GM18507 (cell line): ENCODE measurements at places on chromosomes 4 and X.
A peak's percentile ranks its signal among the peaks of the same experiment; 100 is the strongest.

GRCh38 chrX:153827016-153827415 is 3.3 kb downstream of the PDZD4 start:
- DNase-seq: no peak

- DNase-seq: no peak
These were observed 112.2 kb upstream of the PJA1 start for GRCh38 chrX:69277369-69277990.

- DNase-seq: no peak
These were observed 23.0 kb downstream of the KLB start for GRCh38 chr4:39429476-39430334.

GRCh38 chrX:130095249-130096030 is 14.9 kb downstream of the ELF4 start:
- DNase-seq: no peak

- DNase-seq: no peak
These were observed 210.8 kb downstream of the ARHGAP10 start for GRCh38 chr4:147942729-147943128.

- no peak for DNase-seq
These were observed 52.2 kb downstream of the FAM9B start for GRCh38 chrX:8981723-8982122.

GRCh38 chrX:14274691-14275090 is 245.0 kb upstream of the GEMIN8 start:
- DNase-seq: no peak

DNA sequence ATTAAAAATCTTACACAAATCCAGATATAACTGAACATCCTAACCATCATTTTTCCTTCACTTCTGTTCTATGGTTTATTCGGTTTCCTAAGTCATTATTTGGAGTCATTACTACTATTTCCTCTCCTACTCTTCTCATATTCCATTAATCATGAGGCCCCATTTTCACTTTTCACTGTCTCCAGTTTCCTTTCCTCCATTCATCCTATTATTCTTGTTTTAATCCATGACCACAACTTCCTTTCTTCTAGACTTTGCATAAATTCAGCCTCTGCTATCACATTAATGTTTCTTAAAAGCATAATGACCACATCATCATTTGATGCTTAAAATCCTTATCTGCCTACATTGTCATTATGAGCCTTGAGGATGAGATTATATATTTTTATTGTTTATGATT is 555.0 kb upstream of the NDST4 start:
- no peak for DNase-seq

- no peak for DNase-seq
These were observed 87.2 kb downstream of the MAPK10 start for GRCh38 chr4:86272669-86273068.

DNA sequence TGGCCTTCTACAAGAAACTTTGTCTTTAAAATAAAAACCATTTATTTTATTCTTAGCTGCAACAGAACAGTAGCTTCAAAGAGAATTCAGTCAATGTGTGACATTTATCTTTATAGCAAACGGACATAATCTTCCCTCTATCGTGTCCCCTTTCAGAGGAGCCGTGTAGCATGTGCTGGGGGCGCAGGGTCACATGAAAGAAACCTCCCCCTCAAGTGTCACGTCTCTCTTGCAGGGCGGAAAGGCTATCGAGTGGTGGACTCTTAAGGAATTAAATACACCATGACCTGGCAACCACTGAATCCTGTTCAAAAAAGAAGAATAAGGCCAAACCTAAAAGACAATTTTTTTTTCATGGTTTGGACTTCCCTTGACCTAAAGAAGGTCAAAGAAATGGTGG is 40.2 kb downstream of the ZNF827 start:
- DNase-seq: no peak

DNA sequence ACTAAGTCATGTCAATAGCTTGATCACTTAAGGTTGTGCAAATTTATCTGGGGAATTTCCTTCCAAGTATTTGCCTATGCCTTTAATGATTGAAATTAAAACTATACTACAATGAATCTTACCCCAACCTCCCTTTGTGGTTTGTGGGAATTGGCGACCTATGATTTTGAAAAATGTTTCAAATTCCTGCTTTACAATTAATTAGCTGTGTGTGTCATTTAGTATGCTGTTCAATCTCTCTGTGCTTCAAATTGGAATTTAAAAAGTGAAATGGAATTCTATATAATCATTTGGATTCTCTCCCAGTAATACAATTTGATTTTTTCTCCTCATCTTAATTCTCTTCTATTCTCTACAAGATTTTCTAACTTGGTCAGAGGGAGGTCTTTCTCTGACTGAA is 2319.5 kb downstream of the ARAP2 start:
- no peak for DNase-seq

GRCh38 chrX:9324676-9325075 is 140.2 kb upstream of the TBL1X start:
- DNase-seq: no peak

GRCh38 chrX:106903291-106903824 is at the start of gene RIPPLY1:
TSS of gene RIPPLY1 (minus strand) at chrX:106903341. CDS start at chrX:106903287, 54 bp downstream.
- no peak for DNase-seq

- DNase-seq: no peak
These were observed 57.0 kb upstream of the LRAT start for GRCh38 chr4:154686838-154687237.

DNA sequence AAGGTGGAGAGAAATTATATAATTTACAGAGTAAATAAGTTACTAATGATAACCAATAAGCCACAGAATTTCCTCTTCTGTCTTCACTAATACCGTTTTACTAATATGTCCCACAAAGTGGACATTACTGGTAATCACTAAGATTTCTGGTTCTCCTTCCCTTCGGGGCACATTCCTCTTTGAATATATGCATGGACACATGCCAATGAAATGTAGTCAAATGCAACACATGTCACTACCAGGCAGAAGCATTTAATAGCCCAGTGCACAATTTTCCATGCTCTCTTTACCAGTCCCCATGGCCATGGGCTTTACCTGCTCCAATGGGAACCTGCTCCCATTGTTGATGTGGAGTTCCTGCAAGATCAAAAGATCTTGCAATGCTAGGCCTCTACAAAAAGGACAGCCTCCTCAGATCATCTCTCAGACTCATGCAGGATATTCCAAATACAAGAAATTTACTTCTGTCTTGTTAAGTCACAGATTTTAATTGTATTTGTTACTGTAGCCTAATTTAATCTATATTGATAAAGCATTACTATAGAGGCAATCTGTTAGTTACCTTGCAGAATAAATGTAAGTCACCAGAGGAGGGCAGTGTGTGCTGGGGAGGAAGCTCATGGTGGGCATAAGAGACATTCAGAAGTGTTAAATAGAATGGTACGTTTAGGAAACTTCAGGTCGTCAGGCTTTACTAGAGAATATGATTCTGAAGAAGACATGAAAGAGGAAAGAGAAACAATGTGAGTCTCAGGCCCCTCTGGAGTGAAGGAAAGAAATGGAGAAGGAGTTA is 37.1 kb upstream of the INPP4B start:
- no peak for DNase-seq

DNA sequence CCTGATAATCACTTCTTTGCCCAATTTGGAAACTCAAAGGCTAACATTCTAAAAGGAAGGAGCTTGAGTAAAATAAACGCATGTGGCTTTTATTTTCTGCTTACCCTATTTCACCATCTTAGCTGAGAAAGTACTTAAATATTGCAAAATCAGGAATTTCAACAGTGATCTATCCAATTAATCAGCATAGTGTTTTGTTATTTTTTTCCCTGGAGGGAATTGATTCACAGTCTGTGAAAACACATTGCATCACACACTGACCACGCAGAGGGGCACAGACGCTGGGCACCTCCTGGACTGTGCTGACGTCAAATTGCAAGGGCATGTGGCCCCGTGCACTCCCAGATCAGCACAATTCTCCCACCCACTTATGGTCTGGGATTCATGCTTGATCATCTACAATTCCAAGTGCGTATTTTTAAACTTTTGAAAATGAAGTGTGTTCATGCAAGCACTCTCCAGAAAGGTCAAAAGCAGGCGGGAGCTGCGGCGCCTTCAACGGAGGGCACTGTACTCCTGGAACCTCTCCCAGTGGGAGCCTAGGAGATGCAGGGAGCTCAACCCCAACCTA is 320.6 kb upstream of the PPARGC1A start:
- DNase-seq: no peak

GRCh38 chr4:171639540-171639939 is 173.7 kb upstream of the GALNTL6 start:
- no peak for DNase-seq

DNA sequence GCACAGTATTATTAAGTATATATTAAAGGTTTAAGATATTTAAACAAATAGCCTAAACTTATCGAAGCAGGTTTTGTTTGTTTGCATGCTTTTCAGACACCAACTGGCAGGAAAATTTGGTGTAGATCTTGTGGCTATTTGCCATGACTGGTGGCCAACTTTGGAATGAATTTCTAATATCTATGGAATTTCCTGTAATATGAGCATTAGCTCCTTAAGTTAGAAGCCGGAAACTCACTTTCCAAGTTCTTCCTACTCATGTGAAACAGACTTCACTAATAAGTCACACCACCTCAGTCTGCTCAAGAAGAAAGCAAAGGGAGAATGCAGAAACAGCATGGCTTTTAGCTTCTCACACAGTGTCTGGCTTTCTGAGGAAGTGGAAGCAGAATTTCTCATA is 563.9 kb downstream of the GRXCR1 start:
- no peak for DNase-seq

- DNase-seq: no peak
These were observed 343.3 kb downstream of the FBXO8 start for GRCh38 chr4:173940146-173940545.

GRCh38 chr4:110653321-110654253 is 30.7 kb upstream of the PITX2 start:
- no peak for DNase-seq

GRCh38 chrX:68938244-68939004 is 109.6 kb downstream of the EFNB1 start:
- DNase-seq: no peak

DNA sequence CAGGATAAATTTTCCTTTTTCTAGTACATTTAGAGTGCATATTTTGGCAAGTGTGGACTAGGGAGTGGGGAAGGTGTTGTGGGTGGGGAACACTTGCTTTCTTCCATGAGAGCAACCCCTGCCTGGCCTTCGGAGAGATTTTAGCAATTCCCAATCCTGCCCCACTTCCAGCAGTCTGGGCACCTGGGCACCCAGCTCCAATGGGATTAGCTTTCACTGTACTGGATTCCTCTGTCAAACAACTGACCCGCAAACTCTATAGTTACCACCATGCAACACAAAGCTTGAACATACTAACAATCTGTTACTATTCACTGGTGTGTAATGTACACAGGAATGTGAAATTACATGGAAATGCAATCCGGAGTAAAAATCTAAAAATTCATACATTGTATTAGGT is 50.3 kb downstream of the SH3RF1 start:
- no peak for DNase-seq

GRCh38 chrX:10929747-10930146 is 181.4 kb upstream of the HCCS start:
- DNase-seq: no peak

GRCh38 chr4:40458109-40458508 is 123.0 kb downstream of the CHRNA9 start:
- no peak for DNase-seq

DNA sequence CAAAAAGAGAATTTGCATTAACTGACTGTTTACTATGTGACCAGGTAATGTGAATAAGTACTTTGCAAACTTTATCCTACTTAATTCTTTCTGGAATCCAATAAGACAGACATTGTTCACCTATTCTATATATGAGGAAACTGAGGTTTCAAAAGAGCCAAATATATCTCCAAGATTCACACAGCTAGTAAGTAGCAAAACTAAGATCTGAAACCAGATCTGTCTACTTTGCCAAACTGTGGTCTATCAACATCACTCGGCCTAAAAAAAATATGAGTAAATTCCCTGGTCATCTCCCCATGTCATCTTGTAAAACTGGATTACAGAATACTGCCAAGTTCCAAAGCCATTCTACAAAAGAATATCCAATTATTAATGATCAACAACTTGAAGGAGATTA is 52.8 kb downstream of the ANAPC10 start:
- no peak for DNase-seq

GRCh38 chr4:105551965-105552746 is at the start of gene ARHGEF38:
TSS of gene ARHGEF38 (plus strand) at chr4:105552620. CDS start at chr4:105552766, 146 bp downstream.
- DNase-seq: no peak

- no peak for DNase-seq
These were observed 20.5 kb downstream of the PNMA6E start for GRCh38 chrX:153380691-153381090.

DNA sequence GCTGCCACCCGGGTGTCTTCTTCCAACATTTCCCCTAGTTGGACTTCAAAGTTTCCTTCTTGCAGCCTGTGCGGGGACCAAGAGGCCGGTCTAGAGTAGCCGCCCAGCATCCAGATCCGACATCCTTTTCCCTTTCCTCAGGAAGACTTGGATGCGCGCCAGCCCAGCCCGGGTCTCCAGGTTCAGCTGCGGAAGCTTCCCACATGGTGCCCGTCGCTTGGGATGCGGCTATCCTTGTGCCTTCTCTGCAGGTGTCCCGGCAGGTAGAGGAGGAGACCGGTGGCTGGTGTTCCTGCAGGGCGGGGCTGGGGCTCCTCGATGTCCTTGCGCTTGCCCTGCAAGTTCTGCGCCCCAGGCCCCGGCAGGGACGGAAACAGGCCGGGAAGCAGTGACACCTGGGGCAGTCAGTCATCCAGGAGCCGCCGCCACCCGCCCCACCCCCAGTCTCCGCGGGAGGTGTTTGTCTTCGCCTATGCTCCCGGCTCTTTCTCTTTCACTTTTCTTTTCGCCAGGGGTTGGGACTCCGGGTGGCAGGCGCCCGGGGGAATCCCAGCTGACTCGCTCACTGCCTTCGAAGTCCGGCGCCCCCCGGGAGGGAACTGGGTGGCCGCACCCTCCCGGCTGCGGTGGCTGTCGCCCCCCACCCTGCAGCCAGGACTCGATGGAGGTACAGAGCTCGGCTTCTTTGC is at the start of gene IL15:
IL15 (plus strand) TSS at position 502 of the 689 bp plus-strand sequence. CDS start 82,882 bp downstream, outside the sequence.
- peak; percentile 74 for DNase-seq

- DNase-seq: no peak
These were observed 47.4 kb downstream of the TMPRSS11E start for GRCh38 chr4:68494688-68495087.

- DNase-seq: no peak
These were observed 1.8 kb upstream of the NAA15 start for GRCh38 chr4:139299536-139299935.

DNA sequence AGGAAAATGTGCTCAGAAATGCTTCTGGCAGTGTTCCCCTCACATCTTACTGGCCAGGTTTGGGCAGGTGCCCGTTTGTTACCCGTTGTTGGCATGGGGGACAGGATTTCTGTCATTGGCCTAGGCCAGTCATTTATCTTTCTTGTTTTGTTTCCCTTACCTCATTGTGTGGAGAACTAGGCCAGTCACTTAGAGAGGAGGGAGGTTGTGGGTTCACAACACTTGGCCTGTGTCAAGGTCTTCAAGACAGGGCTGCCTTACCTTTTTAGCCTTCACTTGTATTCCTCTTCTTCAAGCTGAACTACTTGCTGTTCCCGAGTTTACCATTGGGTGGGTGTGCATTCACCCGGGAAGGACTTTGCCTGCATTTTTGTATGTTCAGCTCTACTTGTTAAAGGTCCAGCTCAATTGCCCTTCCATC is 17.7 kb downstream of the SNX25 start:
- no peak for DNase-seq

- DNase-seq: no peak
These were observed 118.2 kb upstream of the BMP3 start for GRCh38 chr4:80912350-80912749.
